ENCODE measurements at places on chromosomes 3 and 15. TPM values are rescaled to one million over a fixed set of nuclear protein-coding genes. Genes with fewer than 3 reads are reported as not detected.

DNA sequence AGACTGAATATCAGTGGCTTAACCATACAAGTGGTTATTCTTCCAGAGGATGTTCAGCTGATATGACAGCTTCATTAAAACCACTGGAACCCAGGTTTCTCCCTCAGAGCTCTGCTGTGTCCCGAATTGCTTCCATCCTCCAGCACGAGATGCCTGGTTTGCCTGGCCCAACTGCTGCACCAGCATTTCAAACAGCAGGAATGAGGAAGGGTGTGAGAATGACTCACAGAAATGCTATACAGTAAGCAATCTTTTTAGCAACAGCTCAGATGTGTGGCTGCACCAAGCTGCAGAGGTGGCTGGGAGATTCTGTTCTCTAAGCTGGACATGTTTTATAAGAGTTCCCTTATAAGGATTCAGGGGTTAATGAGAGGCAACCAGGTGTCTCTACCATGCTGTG lies 271.0 kb downstream of the GABRG3 start:
- DNase-seq = no peak

DNA sequence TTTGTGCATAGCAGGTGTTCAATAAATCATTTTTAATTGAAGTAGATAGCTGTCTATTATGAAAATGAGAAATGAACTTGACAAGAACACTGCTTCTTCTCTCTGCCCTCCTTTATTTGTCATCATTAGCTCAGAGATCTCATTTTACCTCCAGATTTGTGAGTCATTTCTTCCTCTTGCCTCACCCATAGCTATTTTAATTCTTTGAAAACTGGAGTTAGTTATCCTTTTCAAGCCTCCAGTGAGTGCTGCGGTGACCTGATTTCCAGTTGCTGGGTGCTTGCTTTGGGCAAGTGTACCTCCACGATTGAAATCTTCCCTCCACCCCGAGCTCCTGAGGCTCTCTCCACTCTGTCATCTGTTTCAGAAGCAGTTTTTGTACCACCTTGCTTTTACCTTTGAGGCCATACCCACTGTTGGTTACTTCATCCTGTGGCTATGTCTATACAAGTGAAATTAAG lies 114.6 kb downstream of the NFKBIZ start:
- DNase-seq = peak; percentile 34

DNA sequence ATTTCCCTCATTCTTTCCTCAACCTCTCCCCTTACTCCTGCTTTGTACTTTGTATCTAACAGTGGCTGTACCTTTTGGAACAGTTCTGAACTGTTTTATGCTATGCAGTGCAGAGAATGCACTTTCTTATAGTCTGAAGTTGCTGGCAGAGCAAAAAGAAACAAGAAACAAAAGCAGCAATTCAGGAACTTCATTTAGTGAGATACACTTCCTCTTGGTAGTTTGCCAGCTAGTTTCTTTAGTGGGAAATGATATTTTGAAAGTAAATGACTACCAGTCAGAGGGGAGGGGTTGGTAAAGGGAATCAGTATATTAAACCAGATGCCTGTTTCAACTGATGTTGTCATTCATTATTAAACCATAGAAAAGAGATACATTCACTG lies 55.0 kb upstream of the CHD2 start:
- DNase-seq = peak; percentile 81

The GP9 gene
- not detected for polyA plus RNA-seq

GRCh38 chr15:58924327-58924726 lies 9.2 kb downstream of the SLTM start:
- no peak for DNase-seq

Data from endothelial cell of umbilical vein (primary cell).